Right cardiac atrium (tissue), 5 donors: ENCODE measurements at places on chromosomes 4 and X. TPM values are rescaled to one million over a fixed set of nuclear protein-coding genes. Genes with fewer than 3 reads are reported as not detected.

- peak; percentile 20 for DNase-seq
Observed at GRCh38 chr4:19776021-19776459, 475.7 kb upstream of the SLIT2 start.

GRCh38 chr4:153468587-153468986 lies 2.4 kb downstream of the TMEM131L start:
- DNase-seq: no peak

DNA sequence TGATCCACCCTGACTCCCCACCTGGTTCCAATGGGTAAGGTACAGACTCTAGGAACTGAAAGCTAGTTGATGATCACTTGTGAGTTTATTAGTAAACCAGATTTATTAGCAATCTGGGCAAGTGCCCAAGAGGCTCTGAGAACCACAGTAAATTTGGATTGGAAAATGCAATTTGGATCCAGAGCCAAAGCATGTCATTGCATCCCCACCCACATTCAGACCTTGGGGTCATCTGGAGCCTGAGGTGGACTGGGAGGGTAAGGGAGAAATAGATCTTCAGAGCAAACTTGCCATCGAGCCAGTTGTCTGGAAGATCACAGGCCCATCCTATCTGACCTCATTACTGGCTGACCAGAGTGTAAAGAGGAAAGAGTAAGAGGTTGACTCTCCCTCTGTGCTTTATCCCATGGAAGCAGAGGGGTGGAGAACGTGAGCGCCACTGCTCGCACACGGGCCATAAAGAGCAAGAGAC lies 78.7 kb upstream of the RASGEF1B start:
- no peak for DNase-seq

GRCh38 chrX:10615931-10616774 lies 4.2 kb downstream of the MID1 start:
- DNase-seq: peak; percentile 55

DNA sequence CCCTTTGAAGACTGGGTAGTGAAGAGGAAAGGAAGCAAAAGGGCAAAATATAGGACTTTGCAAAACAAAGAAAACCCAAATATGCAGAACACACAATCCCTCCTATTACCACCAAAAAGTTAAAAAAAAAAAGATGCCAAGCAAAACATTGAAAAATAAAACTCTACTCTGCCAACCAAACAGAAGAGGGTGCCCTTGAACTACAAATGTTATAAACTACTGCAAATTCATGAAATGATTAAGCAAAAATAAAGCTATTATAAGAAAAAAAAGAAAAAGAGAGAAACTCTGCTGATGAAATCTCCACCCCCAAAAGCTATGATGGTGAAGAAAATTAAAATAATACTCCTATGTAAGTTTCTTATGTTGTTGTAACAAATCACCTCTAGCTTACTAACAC lies 168.5 kb upstream of the STK26 start:
- no peak for DNase-seq

The SERTM2 gene
- not detected for total RNA-seq

DNA sequence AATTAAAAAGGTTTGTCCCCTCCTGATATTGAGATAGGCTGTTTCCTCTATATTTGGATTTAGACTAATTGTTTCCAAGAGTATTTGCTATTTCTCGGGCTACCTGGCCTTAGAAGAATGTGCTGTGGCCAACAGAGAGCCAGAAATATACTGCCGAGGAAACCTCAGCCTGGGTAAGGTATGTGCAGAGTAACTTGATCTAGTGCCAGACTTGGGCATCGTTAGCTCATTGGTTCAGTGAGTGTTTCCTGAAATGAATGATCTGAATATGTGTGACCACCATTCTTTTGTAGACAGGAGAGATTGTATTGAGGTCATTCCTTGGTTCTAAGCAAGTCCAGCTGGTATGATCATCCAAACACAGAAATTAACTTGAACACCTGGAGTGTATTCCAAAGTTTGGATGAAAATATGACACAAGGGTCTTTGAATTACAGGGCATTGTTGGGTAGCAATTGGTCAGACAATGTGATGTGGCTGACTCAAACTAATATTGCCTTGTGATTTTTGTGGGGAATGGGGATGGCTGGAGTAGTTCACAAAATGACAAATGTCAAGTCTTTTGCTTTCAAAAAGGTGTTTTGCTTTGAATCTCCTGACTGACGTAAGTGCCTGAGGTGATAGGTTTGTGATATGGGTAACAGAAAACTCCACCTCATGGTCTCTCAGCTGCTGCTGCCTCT lies 100.2 kb upstream of the CXCL13 start:
- DNase-seq: no peak

The PPEF1 gene
- 3.6 TPM for total RNA-seq

The DNAAF6 gene
- total RNA-seq: not detected

- no peak for DNase-seq
Observed at GRCh38 chr4:95045429-95045828, 287.7 kb downstream of the BMPR1B start.

DNA sequence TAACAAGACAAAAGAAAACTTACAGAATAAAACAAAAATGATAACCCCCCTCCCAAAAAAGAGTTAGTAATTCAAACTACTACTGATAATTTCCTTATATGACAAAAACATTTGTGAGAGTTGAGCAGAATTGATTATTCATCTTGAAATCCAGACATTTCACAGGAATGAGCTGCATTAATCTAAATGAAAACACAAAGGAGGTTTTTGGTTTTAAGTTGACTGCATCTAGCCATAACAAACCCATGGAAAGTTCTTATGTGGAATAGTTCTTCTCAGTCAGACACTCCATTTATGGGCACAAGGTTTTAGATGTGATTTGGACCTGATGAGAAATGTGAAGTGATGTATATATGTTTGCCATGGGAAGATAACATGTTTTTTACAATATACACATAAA lies 95.4 kb downstream of the VCX2 start:
- DNase-seq: no peak

The NBDY gene
- total RNA-seq: 26.9 TPM

- DNase-seq: no peak
Observed at GRCh38 chrX:124209792-124210576, 122.5 kb upstream of the TEX13D start.

The ABCD1 gene
- 15.5 TPM for total RNA-seq

The MAGEA2 gene
- total RNA-seq: not detected

The GABRA4 gene
- total RNA-seq: 1.9 TPM

GRCh38 chrX:44585866-44586265 lies 43.2 kb upstream of the FUNDC1 start:
- no peak for DNase-seq

DNA sequence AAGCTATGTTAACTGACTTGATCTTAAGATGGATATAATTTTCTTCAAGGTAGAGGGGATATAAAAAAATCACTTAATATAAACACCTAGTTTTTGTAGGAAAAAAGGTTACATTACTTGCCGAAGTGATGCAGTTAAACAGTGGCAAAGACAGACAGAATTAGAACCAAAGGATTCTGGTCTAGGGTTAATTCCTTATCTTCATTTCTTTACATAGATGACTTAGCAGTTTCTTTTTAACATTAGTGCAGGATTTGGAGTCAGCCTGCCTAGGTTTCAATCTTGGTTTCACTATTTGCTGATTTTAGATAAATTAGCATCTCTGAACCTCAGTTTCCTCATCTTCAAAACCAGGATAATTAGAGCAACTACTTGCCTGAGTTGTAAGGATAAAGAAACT lies 14.3 kb downstream of the ZAR1 start:
- DNase-seq: no peak

DNA sequence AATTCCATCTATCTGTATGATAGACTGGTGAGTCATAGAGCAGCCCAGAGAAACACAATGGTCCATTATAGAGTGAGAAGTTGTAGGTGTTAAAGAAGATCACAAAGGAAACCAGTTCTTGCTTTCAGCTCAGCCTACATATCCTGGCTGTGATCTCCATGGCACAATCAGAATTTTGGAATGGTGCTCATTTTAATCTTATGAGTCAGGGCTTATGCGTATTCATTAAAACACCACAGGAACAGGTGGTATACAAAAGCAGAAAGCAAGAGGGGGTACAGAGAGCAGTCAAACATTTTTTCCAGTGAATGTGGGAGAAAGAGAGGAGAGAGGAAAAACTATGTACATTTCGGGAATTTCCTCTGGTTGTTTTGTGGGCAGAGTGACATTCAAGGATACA lies 126.9 kb downstream of the MFAP3L start:
- no peak for DNase-seq

GRCh38 chrX:123060986-123061385 lies 123.1 kb upstream of the GRIA3 start:
- DNase-seq: no peak

The PABPC5 gene
- 2.8 TPM for total RNA-seq

The UGT2B17 gene
- 0.12 TPM for total RNA-seq

GRCh38 chrX:132277953-132278614 lies 58.8 kb upstream of the RAP2C start:
- DNase-seq: no peak
